ENCODE measurements at places on chromosomes 13 and 19.

DNA sequence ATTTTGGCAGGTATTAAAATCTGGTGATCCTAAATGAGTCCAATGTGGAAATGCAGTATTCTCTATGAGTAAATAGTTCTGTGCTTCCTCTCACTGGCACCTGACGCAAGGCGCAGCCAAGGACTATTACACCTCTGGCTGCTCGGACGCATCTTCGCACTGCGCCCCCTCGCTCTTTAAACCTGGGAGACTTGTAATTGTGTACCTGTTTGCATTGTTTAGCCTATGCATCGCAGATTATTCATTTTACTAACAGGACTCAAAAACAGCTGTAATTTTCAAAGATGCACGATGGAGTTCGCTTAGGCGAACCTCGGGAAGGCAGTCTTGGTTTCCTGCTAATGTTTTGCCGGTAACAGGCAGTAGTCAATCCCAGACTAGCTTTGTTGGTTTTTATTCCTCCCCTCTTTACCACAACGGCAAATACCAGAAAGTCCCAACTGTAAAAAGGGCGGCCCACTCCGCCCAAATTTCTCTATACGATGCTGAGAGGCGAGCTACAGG lies 113.2 kb downstream of the KCNRG start:
- DNase-seq: no peak

DNA sequence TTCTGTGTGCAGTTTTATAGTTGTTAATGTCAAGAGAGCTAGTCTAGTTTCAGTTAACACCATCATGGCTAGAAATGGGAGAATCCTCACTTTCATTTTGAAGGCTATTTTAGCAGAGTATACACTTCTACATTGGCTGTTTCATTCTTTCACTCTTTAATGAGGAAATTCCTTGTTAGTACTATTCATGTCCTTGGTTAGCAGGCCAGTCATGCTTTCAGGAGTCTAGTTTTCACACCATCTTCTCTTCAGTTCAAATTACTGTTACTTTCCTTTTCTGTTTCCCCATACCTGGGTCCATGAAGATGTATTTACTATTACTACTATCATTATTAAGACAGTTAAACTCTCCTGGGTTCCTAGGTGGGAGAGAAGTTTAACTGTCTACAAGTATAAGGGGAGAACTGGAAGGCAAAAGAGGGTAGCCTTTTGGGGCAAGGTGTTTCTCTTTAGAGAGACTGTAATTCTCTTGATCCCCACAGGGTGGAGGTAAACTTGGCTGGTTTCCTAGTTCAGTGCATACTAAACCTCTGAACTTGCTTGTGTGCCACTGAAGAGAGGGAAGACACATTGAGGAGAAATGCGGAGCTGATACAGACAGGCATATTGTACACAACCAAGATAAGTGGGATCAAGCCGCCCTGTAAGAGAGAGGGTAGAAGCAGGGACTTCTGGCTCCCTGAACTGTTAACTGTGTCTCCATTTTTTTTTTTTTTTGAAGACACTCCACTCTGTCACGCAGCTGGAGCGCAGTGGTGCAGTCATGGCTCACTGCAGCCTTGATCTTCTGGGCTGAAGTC lies 41.3 kb upstream of the IGFL4 start:
- DNase-seq: no peak

DNA sequence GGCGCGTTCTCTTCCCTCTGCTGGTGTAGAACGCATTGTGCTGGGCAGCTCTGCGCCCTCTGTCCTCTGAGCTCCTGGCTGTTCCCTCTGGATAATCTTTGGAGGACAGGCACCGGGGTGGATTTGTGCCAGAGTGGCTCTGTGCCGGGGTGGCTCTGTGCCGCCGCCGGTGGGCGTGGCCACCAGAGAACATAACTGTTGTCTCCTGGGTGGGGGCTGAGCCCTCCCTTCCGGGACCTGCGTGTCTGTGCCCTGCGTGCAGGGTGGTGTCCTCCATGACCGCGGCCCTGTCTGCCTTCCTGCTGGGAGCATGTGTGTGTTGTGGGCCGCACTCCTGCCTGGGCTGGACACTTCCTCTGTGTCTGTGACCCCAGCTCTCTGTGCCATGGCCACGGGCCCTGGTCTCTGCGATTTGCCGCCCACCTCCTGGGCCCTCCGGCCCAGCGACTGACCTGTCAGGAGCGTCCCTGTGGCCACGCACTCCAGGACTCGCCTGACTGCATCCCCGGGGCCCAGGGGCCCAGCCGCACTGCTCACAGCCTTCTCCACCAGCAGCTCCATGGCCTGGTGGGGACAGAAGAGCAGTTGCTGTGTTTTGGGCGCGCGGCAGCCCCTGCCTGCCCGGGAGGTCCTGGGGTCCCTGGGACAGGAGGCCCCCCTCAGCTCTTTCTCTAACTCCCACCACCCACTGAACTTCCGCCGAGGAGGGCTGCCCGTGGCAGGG lies 22.4 kb upstream of the MATK start:
- no peak for DNase-seq

GRCh38 chr13:82687884-82688283 lies 1194.4 kb downstream of the SLITRK1 start:
- no peak for DNase-seq

- no peak for DNase-seq
These were observed 4.7 kb upstream of the TLE2 start for GRCh38 chr19:3033595-3034405.

Measured in stimulated activated CD8-positive, alpha-beta memory T cell treated with anti-CD3 and anti-CD28 coated beads, Interleukin-4, amount 100 ng/mL, for 1 hour (primary cell).